ENCODE measurements at places on chromosomes 2 and 18.

- no peak for DNase-seq
Observed at GRCh38 chr2:173792166-173792565, 173.0 kb downstream of the SP3 start.

DNA sequence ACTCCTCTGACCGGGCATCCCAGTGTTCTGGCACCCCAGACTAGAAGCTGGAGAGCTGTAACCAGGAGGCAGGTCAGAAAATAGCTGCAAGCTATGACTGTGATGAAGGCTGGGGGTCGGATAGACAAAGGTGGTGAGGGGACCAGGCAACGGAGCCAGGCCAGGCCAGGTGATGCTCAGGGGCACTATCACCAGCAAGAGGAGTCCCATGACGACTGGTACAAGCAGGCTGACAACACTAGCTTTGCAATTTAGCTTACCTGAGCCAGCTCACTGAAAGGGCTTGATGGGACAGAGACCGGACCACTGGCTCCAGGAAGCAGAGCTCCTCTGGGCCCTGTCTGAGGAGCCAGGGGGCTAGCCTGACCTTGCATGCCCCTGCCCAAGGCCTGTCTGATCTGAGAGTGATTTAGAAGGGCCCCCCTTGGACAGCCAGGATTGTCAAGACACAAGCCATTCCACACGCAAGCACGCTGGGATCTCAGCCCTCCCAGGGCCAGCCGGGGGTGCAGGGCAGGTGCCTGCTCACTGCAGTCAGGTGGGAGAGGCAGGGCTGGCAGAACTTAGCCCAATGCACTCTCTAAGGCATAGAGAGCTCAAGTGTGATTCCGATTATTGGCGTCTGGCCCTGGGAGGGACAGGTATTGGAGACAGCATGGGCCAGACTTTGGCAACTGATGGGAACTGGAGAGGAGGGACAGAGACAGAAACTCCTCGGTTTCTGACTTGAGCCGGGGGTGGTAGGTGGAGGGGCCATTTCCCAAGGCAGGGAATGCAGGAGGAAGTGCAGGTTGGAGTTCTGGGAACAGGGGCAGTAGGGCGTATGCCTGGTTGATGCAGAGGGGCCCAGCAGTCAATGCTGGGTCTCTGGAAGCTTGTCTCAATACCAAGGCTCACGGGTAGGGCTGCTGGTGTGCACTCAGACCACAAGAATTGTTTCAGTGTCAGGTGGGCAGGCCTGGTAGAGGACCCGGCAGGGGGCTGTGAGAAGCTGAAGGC is 47.7 kb downstream of the MYO7B start:
- DNase-seq, result no peak

- no peak for DNase-seq
Observed at GRCh38 chr18:35271656-35272055, 18.4 kb downstream of the ZSCAN30 start.

DNA sequence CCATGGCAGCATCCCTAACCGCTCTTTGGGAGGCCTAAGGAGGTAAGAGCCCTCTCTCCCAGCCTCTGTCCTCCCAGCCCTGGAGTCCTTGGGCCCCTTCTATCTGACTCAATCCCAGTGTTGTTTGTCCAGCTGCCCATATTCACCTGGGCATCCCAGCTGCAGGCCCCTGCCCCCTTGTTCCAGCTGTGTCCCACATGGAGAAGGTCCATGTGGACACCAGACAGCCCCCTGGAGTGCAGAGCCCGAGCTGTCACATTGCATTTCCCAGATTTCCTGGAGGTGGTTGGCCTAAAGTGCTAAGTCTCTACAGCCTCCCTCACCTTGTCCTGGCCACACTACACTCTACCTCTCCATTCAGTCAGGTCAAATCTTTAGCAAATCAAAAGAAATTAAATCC is 42.5 kb downstream of the PSD4 start:
- no peak for DNase-seq

GRCh38 chr18:13500227-13500865 is 226.0 kb downstream of the FAM210A start:
- peak; percentile 28 for DNase-seq

DNA sequence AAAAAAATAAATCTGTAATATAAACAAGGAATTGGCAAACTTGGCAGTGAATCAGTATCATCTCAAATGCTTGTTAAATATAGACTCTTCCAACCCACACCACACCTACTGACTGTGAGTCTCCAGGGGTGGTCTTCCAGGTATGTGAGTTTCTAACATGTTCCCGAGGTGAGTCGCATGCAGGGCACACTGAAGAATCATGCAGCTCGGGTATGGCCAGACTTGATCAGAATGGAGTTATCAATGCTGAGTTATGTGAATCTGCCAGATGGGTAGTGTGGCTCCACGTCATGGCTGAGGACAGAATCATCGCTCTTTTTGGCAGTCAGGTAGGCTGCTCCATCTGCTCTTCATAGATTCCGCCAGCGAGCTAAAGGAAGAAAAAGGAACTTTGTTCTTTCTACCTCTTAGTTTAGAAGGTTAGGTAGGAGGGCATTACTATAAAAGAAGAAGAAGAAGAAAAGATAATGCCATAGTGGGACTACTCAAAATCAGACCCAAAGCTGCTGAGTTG is 1279.7 kb upstream of the ZEB2 start:
- DNase-seq, result no peak

DNA sequence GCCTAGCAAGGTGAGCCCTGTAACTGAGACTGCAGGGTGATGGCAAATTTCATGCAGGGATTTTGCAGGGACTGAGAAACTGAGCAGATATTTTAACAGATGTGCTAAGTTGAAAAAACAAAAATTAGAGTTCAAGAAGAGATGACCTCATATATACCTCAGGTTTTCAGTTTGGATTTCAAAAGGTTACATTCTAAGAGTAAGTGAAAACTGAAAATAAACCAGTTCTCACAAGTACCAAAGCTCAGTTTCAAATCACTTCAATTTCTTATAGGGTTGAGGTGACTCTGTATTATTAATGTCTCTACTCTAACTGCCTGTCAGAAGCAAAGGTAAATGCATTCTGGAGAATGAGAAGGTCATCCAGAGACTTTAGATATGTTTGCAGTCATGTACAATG is 237.4 kb upstream of the VRK2 start:
- no peak for DNase-seq

- no peak for DNase-seq
Observed at GRCh38 chr2:1601067-1601412, 143.3 kb downstream of the PXDN start.

DNA sequence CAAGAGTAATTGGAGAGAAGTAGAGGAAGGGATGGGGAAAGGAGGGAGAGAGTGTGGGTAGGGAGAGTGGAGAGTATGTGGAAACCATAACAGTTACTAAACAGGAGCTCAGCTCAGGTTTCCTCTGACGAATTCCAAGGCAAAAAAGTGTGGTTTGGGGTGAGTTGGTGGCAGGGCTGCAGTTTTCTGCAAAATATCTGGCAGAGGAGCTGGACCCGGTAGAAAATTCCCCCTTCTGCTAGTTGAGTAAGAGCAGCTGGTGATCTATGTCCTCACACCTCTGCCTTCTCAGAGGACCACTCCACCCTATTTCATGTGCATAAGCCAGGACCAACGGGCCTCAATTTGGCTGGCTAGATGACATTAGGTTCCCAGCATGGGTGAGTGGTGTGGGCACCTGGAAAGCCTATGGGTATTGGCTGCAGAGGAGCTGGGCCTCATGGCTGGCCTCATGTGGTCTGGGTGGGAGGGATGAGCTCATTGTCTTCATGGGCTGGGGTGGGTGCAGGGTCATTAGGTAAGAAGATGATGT is 13.2 kb downstream of the NRP2 start:
- no peak for DNase-seq

GRCh38 chr2:188046437-188046836 is 245.2 kb upstream of the GULP1 start:
- DNase-seq, result no peak

GRCh38 chr18:8715599-8715998 is 10.2 kb downstream of the MTCL1 start:
- no peak for DNase-seq

GRCh38 chr2:168458139-168458538 is 2.1 kb downstream of the CERS6 start:
- DNase-seq, result no peak

- no peak for DNase-seq
Observed at GRCh38 chr2:20016346-20016745, 3.9 kb upstream of the MATN3 start.
